ENCODE measurements at places on chromosomes 2 and 18.

GRCh38 chr2:141930803-141931202 is 200.0 kb downstream of the LRP1B start:
- no peak for DNase-seq

GRCh38 chr2:71477231-71477691 is 23.9 kb downstream of the DYSF start:
- no peak for DNase-seq

- no peak for DNase-seq
Observed at GRCh38 chr2:44805401-44806235, 135.9 kb upstream of the SIX3 start.

GRCh38 chr18:10846657-10847407 is 302.5 kb downstream of the PIEZO2 start:
- no peak for DNase-seq

Data from ELR (cell line).